ENCODE measurements at places on chromosomes 6 and 20.

DNA sequence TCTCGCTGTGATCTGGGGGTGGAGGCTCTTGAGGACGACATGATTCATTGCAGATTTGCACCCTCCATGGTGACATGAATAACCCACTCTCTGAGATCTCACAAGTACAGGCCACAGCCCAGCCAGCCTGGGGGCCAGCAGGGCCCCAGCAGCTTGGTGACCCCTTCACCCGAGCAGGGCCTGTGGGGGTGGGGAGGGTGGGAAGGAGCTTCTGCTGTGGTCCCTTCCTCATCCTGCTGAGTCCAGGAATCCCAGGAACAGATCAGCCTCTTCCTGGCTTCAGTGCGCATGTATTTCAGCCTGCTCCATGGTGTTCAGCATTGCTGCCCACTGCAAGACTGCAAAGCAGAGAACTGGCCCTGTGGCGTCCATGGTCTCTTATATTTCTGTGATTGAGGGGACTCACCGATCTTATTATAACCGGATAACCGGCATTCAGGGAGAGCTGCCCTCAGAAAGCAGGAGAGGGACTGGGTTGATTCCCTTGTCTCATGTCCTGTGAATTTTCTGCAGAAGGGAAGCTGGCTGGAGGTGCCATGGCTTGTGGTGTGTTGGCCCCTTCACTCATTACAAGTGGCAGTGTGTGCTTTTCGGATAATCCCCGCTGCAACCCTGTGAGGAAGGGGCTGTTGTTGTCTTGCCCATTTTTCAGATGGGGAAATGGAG lies 118.8 kb upstream of the FRMD1 start:
- DNase-seq, result no peak

GRCh38 chr20:48535556-48535955 lies 292.2 kb downstream of the PREX1 start:
- DNase-seq, result no peak

DNA sequence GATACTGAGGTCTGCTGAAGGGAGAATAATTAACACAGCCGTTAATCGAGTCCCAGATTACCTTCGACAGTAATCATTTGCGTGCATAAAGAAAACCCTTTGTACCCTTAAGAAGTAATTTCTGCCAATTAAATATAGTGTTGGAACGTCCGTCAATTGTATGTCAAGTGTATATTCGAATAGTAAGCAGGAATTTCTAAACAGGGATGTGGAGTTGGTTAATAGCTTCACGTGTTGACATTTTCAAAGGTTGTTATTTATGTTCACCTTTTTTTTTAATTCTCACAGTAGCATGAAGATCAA lies 798 bp upstream of the SNAP91 start:
- DNase-seq, result no peak

DNA sequence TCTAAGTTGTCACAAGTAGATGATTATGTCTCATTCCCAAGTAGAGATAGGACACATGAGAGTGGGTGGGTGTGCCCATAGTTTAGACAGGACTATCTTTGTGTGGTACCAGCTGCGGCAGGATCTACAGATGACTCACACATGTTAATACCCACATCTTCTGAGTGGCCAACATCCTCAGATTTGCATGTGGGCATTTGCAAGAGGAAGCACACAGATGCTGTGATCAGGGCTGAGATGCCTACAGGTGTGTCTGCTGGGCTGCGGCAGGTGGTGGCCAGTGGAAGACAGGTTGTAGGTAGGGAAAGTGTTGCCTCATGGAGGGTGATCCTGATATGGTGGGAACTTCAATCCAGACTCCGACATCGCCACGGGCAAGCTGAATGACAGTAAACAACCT lies 50.8 kb downstream of the UTRN start:
- DNase-seq, result no peak

- DNase-seq, result no peak
These were observed 108.7 kb downstream of the FYN start for GRCh38 chr6:111764238-111765175.

All from stimulated activated CD8-positive, alpha-beta memory T cell treated with anti-CD3 and anti-CD28 coated beads, Interleukin-7, amount 100 ng/mL, for 48 hours (primary cell).